Iris pigment epithelial cell (primary cell): ENCODE measurements at places on chromosomes 13 and 19.
A peak's percentile ranks its signal among the peaks of the same experiment; 100 is the strongest.

DNA sequence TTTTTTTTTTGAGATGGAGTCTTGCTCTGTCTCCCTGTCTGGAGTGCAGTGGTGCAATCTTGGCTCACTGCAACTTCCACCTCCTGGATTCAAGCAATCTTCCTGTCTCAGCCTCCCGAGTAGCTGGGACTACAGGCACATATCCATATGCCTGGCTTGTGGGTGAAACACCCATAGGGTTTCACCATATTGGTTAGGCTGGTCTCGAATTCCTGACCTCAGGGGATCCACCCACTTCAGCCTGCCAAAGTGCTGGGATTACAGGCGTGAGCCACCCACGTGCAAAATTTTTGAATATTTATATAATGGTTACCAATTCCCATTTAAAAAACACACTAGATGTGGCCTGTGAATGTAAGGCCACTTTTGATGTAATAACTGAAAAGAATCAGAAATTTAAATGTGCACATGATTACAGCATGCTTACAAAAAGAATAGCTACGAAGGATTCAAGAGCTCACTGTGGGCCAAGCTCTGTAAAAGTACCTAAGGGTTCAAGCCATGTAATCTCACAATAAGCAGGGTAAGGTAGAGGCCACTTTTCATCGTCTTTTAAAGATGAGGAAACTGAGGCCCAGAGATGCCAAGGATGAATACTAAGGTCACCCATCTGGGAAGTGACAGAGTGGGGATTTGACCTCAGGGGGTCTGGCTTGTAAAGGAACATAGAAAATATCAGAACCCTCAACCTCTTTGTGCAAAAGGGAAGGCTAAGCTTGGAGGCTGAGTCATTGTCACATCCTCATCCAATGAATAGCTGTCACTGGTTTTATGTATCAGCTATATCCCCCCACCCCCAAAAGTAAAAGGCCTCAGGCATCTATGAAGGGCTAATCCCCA is 17.8 kb downstream of the TNFSF14 start:
- no peak for DNase-seq

GRCh38 chr13:93116809-93117208 is 109.8 kb upstream of the GPC6 start:
- DNase-seq: no peak

DNA sequence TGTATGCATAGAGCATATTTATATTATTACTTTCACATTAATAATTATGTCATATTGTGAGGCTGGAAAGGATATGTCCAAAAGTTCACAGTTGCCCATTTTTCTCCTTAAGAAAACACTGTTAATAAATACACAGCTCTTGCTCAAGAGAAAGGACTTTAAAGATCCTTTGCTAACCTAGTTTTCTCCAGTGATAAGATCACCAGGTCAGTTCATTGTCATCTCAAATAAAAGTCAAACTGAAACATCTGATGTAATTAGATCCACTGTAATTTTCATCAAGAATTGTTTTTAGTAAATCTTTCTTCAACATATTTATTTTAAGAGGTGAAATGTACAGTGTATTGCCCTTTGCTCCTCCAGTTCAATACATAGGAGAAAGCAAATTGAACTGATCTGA is 82.8 kb upstream of the KLHL1 start:
- DNase-seq: no peak

GRCh38 chr19:39177110-39177699 is 19.6 kb upstream of the NCCRP1 start:
- no peak for DNase-seq

DNA sequence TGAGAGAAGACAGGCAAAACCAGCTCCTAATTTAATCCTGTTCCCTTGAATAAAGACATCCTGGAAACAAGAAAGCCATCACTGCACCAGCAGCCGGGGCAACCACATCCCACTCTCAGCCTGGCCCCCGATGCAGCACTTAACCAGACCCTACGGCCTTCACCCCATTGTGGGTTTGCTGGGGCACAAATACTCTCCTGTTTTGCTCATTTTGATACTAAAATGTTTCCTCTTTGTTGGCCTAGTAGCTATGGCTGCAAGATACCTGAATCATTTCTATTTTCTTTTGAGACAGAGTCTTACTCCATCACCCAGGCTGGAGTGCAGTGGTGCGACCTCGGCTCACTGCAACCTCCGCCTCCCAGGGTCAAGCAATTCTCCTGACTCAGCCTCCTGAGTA is 28.4 kb downstream of the ANKRD27 start:
- no peak for DNase-seq

DNA sequence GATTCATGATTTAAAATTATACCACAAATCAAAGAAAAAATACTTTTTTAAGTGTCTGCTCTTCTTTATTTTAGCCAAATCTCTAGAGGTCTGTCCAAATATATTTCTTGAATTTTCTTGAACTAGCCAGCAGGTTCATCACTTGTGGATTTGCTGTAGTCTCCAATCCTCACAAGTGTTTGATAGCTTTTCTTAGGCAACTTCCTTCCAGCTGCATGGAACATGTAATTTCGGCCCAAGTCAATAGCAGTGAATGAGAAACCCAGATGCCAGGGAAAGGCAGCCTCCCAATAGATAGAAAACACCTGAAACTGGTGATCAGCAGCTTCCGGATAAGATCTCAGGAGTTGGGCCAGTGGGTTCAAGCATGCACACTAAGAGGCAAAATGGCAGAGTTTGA is 15.6 kb upstream of the RNASEH2B start:
- DNase-seq: no peak

DNA sequence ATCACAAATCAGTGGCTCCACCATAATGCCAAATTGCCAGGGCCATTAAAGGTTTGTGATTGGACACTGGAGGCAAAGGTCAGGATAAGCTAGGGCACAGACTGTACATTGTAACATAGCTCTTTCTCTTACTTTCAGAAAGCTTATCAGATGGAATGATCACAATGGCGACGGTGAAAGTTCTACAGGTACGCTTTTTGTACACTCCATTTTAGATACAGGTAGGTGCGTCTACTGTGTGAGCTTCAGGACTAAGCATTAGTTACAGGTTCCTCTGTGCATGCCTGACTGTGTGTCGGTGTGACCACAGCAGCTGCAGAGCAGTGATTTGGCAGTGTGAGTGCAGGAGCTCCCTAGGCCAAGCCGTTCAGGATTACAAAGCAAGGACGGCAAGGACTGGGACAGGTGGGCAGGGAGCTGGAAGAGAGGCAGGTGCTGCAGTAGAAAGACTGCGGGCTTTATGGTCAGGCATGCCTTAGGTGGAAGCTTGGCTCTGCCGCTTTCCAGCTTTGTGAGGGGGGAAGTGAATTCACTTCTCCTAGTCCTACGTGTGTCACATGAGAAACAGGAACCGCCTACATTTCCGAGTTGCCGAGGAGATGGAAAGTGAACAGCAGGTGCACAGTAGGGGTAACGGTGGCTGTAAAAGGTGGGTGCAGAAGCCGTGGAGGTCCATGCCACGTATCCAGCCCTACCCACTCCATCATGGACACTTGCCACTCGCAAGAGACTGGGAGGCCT is 49.6 kb downstream of the MRPL57 start:
- no peak for DNase-seq

GRCh38 chr13:49023431-49023830 is 47.7 kb downstream of the FNDC3A start:
- DNase-seq: peak; percentile 84

- DNase-seq: no peak
Observed at GRCh38 chr13:33543089-33543459, 257.5 kb upstream of the STARD13 start.

GRCh38 chr19:32651729-32652140 is 23.2 kb downstream of the ANKRD27 start:
- peak; percentile 42 for DNase-seq

DNA sequence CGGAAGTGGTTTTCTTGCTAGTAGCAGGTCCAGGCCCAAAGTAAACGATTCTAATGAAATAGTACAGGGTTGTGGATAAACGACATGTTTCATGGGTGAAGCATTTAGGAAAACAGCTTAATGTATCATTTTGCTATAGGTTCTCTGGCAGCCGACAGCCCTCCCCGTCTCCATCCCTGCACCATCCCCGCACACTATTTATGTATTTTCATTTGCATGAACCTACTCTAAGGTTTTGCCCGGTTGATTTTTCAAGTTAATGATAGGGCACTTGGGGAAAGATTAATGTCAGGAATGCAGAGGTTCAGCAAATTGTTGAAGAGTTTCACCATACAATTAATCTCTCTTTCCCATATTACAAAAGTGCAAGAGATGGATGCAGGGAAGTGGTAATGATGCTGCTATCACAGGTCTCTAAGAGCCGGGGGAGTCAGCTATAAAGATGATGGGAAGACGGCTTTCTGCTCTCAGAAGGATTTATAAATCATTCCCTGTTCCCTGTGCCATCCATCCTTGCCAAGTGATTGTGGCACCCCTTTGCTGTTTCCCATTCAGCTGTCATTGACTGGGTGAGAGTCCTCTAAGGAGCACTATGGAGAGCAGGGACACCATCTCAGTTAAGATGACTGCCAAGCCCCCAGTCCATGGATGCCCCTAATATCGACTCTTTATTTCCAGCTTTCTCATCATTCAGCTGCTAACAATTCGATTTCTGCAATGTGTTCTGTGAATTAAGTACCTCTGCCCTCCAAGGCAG is 186.3 kb downstream of the IRS2 start:
- DNase-seq: peak; percentile 15

GRCh38 chr19:7778081-7778480 is 15.0 kb downstream of the CLEC4M start:
- no peak for DNase-seq

- DNase-seq: peak; percentile 18
Observed at GRCh38 chr19:15779756-15780476, 7.5 kb upstream of the OR10H5 start.

- no peak for DNase-seq
Observed at GRCh38 chr19:45601115-45601514, 897 bp downstream of the GPR4 start.

GRCh38 chr13:48199404-48199946 is 33.5 kb upstream of the ITM2B start:
- DNase-seq: no peak

- DNase-seq: no peak
Observed at GRCh38 chr13:74218291-74218690, 84.1 kb upstream of the KLF12 start.

DNA sequence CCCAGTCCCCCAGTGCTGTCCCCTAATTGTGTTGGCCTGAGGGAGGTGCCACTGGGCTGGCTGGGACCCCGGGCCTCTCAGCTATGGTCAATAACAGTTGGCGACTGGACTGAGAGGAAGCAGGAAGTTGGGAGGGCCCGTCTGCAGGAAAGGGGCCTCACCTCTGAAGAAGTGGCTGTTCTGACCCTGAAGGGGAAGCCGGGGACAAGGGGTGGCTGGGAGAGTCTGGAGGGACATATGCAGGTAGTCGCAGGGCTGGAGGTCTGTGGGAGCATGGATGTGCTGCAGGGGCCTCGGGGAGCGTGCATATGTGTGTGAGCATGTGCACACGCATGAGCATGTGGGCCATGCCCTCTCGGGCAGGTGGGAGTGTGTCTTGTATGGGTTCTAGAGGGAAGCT is 5.9 kb downstream of the PKN1 start:
- DNase-seq: no peak

- no peak for DNase-seq
Observed at GRCh38 chr19:22619371-22619770, 14.8 kb upstream of the ZNF492 start.
